NCI-H1092 (cell line): ENCODE measurements at places on chromosomes 5 and 9.

- DNase-seq: no peak
Measured at GRCh38 chr9:76203373-76203772, 190.9 kb downstream of the RFK start.

DNA sequence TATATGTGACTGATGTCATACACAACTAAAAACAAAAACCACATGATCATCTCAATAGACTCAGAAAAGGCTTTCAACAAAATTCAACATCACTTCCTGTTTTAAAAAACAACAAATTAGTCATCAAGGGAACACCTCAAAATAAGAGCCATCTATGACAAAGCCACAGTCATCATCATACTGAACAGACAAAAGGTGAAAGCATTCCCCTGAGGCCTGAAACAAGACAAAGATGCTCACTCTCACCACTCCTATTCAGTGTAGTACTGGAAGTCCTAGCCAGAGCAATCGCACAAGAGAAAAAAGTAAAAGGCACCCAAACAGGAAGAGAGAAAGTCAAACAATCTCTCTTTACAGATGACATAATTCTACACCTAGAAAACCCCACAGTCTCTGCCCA is 893.5 kb upstream of the EDIL3 start:
- DNase-seq: no peak

- DNase-seq: no peak
Measured at GRCh38 chr9:13809401-13809800, 504.5 kb downstream of the NFIB start.

DNA sequence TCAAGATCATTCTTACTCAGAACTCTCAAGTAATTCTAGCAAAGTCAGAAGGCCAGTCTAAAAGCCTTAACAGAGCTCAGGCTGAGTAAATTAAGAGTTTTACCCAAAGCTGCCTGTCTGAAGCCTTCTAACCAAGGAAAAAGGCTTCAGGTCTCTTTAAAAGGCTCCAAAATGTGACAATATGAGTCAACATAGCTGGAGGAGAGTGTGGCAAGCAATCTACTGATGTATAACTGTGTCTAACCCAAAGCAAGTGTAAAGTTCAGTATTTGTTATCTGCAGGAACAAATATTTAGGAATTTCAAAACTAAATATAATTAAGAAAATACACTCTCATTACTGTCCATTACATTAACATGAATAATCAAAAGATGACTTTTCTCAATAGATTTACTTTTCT is 11.0 kb downstream of the ZBTB5 start:
- DNase-seq: no peak

DNA sequence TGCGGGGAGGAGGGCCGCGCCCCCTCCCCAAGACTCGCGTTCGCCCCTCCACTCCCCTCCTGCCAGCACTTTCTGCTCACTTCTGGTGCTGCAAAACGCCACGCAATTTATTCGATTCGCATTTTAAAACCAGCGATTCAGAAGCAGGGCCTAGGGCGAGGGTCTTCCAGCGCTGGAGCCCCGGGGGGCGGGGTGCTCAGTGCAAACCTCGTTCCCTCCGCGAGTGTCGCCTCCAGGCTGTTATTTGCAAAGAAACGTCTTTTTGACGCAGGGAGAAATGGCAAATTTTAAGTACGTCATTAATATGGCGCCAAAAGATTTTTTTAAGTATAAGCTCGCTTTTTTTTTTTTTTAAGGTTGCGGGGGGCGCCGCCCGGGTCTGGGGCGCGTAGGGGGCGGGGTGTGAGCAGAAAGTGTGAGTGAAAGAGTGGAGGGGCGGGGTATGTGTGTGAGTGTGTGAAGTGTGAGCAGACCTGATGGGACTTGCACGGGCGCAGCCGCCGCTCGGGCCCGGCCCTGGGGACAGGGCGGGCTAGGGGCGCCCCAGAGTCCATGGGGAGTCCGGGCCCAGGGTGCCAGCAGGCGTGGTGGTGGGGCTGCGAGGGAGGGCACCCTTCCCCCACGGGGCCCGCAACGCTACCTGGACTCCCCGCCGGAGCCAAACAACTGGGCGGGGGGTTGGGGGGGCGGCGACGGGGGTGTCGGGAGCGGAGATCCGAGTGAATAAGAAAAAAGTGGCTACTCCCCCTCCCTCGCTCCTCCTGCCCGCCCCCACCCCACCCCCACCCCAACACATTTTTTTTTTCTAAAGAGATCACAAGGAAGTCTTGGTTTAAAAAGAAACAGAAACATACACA is at the start of gene JADE2:
TSS of gene JADE2 (plus strand) at position 845 of the 857 bp plus-strand sequence. CDS start 10,188 bp downstream, outside the sequence.
- peak; percentile 8 for DNase-seq

- DNase-seq: no peak
Measured at GRCh38 chr5:175731172-175731571, 73.3 kb downstream of the HRH2 start.

DNA sequence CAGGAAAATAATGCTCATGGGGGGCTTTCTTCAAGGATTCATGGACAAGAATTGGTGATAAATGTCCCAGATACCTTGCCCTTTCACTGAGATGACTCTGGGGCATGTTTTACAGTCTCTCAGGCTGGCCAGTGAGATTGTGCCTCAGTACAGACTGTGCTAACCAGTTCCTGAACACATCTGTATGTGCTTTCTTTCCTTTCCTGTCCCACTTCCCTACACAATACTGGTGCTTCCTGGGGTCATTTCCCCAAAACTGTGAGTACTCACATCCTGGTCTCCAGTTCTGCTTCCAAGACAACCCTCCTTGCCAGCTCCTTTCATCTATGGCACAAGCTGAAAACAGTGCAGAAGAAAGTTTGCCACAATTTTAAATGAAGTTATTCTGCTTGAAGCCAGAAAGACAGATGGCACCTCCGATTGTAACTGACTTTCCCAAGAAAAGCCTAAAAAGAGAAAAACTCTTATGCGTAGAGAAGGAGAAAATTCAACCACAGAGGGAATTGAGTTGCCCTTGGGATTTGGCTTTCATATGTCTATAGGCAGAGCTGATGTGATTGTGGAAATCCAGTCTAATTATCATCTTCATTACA is 134.7 kb downstream of the DRD1 start:
- DNase-seq: no peak

- no peak for DNase-seq
Measured at GRCh38 chr5:139251281-139251687, 42.3 kb upstream of the MATR3 start.

- no peak for DNase-seq
Measured at GRCh38 chr9:495739-496138, 281.1 kb downstream of the DOCK8 start.

- DNase-seq: no peak
Measured at GRCh38 chr5:132365213-132365612, 4.3 kb upstream of the SLC22A5 start.
